ENCODE measurements at places on chromosomes 1 and 21.

GRCh38 chr21:45326169-45326851, 38.6 kb upstream of the POFUT2 start:
- no peak overlapping the region for H3K4me3 ChIP-seq
- H3K27ac ChIP-seq, result no peak overlapping the region
- peak; percentile 83 for DNase-seq
- H3K27me3 ChIP-seq, result no peaks in the 10 kb centered on the region
- no peaks in the 10 kb centered on the region for H3K36me3 ChIP-seq
- H3K4me1 ChIP-seq, result peaks cover 27% of the 10 kb centered on the region

- no peak overlapping the region for H3K27ac ChIP-seq
- H3K4me3 ChIP-seq, result no peak overlapping the region
- H3K27me3 ChIP-seq, result no peaks in the 10 kb centered on the region
- H3K36me3 ChIP-seq, result no peaks in the 10 kb centered on the region
- no peak for DNase-seq
These were observed 7.6 kb downstream of the MEX3A start for GRCh38 chr1:156074661-156075060.

DNA sequence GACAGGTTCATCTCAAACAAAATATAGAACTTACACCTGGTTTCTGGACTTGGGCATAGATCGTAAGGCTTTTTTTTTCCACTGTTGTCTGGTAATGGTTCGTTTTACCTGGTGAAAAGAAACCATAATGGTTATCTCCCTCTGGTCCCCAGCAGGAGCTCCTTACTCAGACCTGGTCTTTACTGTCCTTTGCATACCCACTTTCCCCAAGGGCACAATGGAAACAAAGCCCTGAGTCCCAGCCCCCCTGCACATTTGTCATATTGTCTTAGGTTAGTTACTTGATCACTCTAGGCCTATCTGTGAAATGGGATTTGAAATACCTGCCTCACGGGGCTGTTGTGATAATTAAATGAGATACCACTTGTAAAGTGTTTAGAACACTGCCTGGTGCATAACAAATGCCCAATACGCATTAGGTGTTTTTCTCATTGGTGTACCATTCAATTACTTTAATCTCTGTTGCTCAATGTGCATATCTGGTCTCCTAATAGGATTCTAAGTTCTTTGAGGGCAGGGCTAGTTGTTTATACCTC, 27.0 kb downstream of the SLAMF1 start:
- no peak for DNase-seq
- H3K36me3 ChIP-seq, result no peaks in the 10 kb centered on the region
- H3K4me1 ChIP-seq, result no peaks in the 10 kb centered on the region
- peaks cover 6% of the 10 kb centered on the region for H3K27me3 ChIP-seq

DNA sequence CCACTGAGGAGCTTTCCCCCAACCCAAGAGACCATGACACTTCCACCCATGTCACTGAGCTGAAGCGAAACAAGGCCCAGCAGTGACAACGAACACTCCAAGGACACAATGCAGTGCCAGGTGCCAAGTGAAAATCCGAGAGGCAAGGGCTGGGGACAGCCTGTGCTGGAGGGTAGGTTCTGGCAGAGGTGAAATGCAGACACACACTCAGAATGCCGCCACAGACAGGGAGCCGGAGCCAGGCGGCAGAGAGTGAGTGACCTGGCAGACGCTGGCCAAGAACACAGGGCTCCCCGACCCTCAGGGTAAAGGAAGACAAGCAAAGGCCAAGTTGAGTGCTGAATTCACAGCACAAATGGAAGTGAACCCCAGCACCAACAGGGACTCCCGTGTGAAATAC, 78.9 kb downstream of the CD46 start:
- no peak overlapping the region for H3K4me3 ChIP-seq
- H3K4me1 ChIP-seq, result no peaks in the 10 kb centered on the region
- no peak overlapping the region for H3K27ac ChIP-seq
- no peaks in the 10 kb centered on the region for H3K36me3 ChIP-seq

DNA sequence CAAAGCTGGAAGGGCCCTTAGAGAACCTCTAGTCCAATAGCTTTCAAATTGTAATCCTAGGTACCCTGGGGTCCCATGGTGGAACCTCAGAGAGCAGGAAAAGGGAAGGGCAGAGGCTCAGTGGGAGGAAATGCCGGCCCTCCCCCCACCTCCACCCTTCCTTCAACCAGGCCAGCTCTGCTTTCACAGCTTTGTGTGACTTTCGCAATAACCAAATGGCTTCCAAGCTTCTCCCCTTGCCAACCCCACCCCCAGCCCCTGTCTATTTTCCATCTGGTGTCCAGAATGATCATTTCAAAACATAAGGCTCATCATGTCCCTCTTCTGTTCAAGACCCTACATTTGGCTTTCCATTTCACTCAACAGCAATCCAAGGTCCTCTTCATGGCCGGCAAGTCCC, 74.4 kb downstream of the CD58 start:
- no peaks in the 10 kb centered on the region for H3K36me3 ChIP-seq
- H3K4me3 ChIP-seq, result no peak overlapping the region
- peaks cover 43% of the 10 kb centered on the region for H3K4me1 ChIP-seq
- 0 out of 2 replicates have a peak overlapping the region, but pooled peaks have one; percentile 35 for H3K27ac ChIP-seq
- peak; percentile 48 for DNase-seq
- no peaks in the 10 kb centered on the region for H3K27me3 ChIP-seq

DNA sequence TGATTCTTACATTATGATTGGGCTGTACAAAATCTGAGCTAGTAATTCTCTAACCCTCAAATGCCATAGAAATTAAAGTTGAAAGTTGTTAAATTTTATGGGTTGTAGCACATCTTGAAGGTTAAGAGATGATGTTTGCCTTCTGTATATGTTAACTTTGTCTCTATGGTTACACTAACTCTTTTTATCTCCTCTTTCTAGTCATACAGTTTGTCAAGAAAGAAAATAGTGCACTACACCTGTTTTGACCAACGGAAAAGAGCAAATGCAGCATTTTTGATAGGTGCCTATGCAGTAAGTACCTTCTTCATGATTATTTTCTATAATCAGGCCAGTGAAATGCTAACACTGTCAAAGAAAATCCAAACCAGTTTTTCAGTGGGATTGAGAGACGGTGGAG, 38.2 kb downstream of the CDC14A start:
- DNase-seq, result no peak
- no peak overlapping the region for H3K27ac ChIP-seq
- H3K36me3 ChIP-seq, result no peaks in the 10 kb centered on the region

DNA sequence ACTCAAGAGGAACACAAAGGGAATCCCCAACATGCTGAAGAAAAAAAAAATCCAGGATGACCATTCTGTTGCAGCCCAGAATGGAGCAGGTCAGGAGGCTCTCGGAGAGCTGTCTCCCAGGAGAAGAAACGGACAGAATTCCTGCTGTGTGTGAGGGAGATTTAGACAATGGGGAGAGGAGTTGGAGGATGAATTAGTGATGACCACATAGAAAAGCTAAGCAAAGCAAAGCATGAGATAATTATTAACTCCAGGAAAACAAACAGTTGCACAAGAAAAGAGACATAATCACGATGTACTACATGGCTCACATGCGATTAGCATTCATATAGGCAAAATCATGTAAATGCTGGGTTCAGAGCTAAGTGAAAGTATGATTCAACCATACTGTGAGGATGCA, 61.1 kb upstream of the SMYD2 start:
- H3K4me3 ChIP-seq, result no peak overlapping the region
- H3K36me3 ChIP-seq, result no peaks in the 10 kb centered on the region
- H3K27me3 ChIP-seq, result no peaks in the 10 kb centered on the region

DNA sequence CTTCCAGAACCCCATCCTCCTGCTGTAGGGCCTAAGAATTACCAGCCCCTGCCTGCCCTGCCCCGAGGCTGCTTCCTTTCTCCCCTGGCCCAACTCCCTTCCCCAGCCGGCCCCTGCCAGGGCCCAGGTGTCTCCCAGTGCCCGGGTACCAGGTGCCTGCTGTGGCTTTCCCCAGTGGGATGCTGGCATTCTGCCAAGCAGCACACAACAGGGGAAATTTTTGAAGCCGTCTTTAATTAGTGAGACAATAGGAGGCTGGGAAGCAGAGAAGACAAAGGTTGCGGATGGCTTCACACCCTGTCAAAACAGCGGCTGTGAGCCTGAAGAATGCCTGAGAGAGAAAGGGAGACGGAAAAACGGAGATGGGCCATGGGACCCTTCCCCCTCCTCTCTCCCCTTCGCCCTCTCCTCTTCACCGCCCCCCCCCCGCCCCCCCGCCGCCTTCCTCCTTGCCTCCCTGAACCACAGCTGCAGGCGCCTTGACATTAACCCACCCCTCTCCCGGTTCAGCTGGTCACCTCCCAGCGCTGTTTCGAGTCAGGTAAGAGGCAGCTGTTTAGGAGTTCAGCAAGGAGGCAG, 33.6 kb downstream of the LRRN2 start:
- no peaks in the 10 kb centered on the region for H3K4me1 ChIP-seq
- DNase-seq, result no peak
- H3K4me3 ChIP-seq, result no peak overlapping the region
- H3K27me3 ChIP-seq, result peaks cover 57% of the 10 kb centered on the region

DNA sequence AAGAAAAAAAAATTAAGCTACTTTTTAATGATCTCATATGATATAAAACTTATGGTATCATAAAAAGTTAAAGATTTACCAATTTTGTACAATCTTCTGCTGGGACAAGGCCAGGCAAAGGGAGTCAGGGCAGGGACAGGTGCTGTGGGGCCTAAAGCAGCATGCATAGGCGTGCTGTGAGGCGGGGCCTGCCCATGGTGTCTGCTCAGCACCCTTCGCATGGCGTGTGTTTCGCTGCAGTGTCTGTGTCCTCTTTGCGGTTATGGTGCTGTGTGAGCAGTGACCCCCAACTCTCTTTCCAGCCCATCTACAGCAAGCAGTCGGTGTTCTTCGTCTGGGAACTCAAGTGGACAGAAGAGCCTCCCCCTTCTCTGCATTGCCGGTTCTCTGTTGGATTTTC, 13.4 kb upstream of the PWP2 start:
- no peaks in the 10 kb centered on the region for H3K4me1 ChIP-seq
- no peak overlapping the region for H3K4me3 ChIP-seq
- H3K27me3 ChIP-seq, result no peaks in the 10 kb centered on the region
- no peak for DNase-seq
- 0 out of 2 replicates have a peak, but pooled peaks cover 19% of the 10 kb centered on the region for H3K36me3 ChIP-seq
- H3K27ac ChIP-seq, result no peak overlapping the region

DNA sequence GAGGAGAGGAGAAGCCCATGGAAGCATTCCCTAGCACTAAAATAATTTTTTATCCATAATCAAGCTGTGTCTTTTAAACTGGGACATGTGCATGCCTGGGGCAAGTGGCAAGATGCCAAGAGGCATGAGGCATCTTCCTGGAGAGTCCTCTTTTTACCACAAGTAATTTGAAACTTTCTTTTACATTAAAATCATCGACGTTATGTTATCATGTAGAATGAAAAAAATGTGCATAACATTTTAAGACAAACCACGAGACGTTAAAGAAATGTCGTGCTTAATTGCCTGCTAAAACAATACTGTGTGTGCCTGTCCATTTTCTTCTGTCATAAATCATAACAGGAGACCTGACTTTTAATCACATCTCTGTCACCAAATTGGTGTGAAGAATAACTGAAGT, 1.5 kb downstream of the STYXL2 start:
- H3K4me1 ChIP-seq, result no peaks in the 10 kb centered on the region
- no peak overlapping the region for H3K27ac ChIP-seq
- no peaks in the 10 kb centered on the region for H3K36me3 ChIP-seq
- H3K27me3 ChIP-seq, result peaks cover 13% of the 10 kb centered on the region
- no peak overlapping the region for H3K4me3 ChIP-seq

GRCh38 chr1:82806133-82806532, 1005.4 kb downstream of the ADGRL2 start:
- DNase-seq, result no peak
- no peaks in the 10 kb centered on the region for H3K4me1 ChIP-seq
- no peak overlapping the region for H3K27ac ChIP-seq
- H3K36me3 ChIP-seq, result no peaks in the 10 kb centered on the region
- no peak overlapping the region for H3K4me3 ChIP-seq

- peaks cover 59% of the 10 kb centered on the region for H3K4me1 ChIP-seq
- H3K27ac ChIP-seq, result peak overlapping the region; percentile 95
- no peaks in the 10 kb centered on the region for H3K27me3 ChIP-seq
- no peaks in the 10 kb centered on the region for H3K36me3 ChIP-seq
- peak overlapping the region; percentile 57 for H3K4me3 ChIP-seq
- DNase-seq, result peak; percentile 95
These were observed 5.8 kb upstream of the ITGB2 start for GRCh38 chr21:44926331-44927101.

GRCh38 chr1:29380532-29380931, 144.2 kb downstream of the PTPRU start:
- no peak overlapping the region for H3K4me3 ChIP-seq
- peaks cover 11% of the 10 kb centered on the region for H3K4me1 ChIP-seq
- DNase-seq, result peak; percentile 57
- H3K27ac ChIP-seq, result no peak overlapping the region
- no peaks in the 10 kb centered on the region for H3K27me3 ChIP-seq

DNA sequence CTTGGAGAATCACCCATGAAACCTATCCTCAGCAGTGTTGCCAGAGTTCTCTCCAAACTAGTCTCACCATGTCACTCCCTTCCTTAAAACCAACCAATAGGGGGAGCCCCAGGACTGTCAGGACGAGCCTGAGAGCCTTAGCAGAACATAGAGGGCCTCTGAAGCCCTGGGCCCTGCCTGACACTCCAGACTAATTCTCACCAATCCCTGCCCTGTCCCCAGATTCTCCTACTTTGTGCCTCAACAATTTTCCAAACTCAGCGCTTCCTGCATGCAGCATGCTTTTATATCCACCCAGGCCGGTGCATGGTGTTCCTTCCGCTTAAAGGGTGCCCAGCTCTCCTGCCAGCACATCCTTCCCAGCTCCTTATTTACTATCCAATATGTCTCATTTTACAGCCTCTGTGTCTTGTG, 42.7 kb downstream of the HSD3B1 start:
- H3K36me3 ChIP-seq, result no peaks in the 10 kb centered on the region
- H3K27me3 ChIP-seq, result no peaks in the 10 kb centered on the region
- H3K4me3 ChIP-seq, result no peak overlapping the region

- H3K36me3 ChIP-seq, result no peaks in the 10 kb centered on the region
- H3K4me3 ChIP-seq, result no peak overlapping the region
- no peaks in the 10 kb centered on the region for H3K27me3 ChIP-seq
- DNase-seq, result no peak
- H3K27ac ChIP-seq, result no peak overlapping the region
These were observed 1530.1 kb upstream of the TPTE start for GRCh38 chr21:8991088-8991907.
